Non-pigmented ciliary epithelial cell (primary cell): ENCODE measurements at places on chromosomes 11 and 22.

- no peak for DNase-seq
Measured at GRCh38 chr11:60984636-60985035, 13.2 kb downstream of the CD6 start.

GRCh38 chr11:64436000-64436399 lies 77.0 kb downstream of the RPS6KA4 start:
- no peak for DNase-seq

DNA sequence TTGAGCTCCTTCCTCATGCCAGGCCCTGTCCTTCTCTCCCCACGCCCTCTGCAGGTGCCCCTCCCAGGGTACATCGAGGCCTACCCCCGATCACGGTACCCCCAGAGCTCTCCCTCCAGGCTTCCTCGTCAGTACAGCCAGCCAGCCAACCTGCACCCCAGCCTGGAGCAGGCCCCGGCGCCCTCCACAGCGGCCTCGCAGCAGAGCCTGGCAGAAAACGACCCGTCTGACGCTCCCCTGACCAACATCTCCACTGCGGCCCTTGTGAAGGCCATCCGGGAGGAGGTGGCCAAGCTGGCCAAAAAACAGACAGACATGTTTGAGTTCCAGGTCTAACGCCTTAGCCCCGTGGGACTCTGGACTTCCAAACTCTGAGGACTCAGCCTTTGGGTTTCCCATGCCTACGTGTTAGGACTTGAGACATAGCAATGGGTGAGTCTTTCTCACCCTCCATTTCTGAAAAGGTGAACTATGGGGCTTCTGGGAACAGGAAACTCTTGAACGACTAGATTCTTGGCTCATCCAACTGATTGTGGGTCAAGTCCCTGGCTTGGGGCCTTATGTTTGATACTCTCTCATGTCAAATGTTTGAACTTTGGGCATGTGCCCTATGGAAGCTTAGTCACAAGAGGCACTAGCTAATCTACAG lies 32.7 kb downstream of the C11orf91 start:
- DNase-seq: no peak

GRCh38 chr11:78586452-78587046 lies 11.9 kb upstream of the NARS2 start:
- DNase-seq: no peak

DNA sequence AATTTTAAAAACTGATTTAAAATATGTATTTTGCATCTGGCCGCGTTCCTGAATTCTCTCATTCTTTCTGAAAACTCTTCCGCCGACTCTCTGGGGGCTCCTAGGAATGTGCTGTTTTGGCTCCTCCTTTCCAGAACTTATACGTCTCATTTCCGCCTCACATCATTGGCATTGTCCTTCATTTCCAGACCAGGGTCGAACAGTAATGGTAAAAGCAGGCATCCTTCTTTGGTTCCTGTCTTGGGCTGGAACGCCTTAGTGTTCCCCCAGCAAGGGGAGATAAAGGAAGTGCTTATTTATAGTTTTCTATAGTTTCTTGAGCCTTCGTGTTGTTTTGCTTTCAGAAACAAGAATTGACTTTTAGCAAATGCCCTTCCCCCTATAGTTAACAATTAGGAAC lies 10.9 kb upstream of the TNNT3 start:
- no peak for DNase-seq

DNA sequence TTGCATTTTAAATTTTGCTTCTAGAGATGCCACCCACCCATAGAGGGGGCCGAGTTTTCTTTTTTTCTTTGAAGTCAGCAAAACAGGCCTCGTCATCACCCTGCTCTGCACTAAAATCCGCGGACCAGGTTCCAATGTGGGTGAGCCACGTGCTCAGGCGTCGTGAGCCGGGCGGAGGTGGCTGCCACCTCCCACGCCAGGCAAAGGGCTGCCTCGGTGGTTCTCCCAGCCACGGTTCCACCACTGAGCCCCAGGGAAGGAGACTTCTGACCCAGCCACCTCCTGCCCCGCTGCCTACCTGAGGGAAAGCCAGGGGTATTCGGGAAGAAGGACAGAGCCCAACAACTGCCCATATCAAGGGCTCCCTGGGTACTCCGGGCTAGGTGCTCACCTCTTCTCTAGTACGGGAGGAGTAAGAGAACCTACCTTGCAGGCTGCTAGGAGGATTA lies 45.3 kb downstream of the MN1 start:
- DNase-seq: no peak

- DNase-seq: no peak
Measured at GRCh38 chr11:316891-317301, 3.1 kb downstream of the IFITM1 start.

DNA sequence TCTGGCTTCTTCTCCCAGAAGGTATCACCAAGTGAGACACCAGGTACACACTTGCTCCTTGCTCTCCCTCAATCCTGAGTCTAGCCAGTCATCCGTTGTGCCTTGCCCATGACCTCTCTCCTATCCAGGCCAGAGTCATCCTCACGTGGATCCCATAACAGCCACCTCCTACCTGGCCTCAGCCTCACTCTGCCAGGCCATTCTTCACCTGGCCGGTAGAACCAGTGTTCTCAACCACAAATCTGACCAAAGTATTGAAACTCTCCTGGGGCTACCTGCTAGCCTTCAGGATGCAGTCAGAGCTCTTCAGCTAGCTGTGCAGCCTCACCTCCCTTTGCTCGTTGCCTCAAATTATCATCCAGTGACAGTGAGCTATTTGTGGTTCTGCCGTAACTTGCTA lies 37.7 kb downstream of the CHRDL2 start:
- DNase-seq: no peak

- no peak for DNase-seq
Measured at GRCh38 chr11:130842001-130842400, 74.3 kb downstream of the SNX19 start.

DNA sequence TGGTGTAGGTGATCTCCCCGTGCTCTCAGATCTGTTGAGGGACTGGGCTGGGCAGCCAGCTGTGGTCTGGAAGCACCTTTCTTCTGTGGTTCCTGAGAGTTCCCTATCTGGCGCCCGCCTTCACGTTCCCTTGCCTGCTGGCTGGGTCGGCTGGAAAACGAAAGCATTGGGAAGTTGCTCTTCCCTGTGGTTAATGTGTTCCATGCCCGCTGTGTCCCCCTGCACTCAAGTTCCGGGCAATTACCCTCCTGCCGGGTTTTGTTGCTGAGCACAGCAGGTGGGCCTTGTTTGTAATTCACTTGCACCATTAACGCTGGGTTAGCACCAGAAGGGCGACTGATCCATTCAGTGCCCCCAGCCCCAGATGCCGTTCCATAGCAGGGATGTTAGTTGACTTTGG lies 134.1 kb downstream of the GRIK4 start:
- DNase-seq: no peak

DNA sequence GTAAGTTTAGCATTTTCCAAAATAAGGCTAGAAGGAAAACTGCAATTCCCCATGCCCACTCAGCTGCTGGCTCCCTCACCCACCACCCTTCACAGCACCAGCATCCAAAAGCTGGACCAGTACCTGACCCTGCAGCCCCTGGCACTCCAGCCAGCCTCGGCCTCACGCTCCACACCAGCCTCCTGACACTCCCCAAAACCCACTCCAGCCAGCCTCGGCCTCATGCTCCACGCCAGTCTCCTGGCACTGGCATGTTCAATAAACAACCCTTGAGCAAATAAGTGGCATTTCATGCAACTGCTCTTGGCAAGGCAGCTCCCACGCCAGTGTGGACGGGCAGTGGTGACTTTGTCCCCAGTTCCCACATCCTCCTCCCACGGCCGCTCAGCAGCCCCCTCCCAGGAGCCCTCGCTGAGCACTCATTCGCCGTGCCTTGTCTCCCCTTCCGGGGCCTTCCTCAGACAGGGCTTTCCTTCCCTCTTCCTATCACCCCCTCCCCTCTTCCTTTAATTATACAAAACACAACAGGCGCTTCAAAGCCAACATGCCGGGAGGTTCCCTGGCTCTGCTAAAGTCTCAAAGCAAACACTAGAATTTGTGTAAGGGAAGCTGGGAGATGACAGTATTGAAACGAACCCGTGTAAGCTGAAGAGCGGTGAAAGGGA lies 6.8 kb downstream of the TOLLIP start:
- DNase-seq: no peak

GRCh38 chr11:6431861-6432260 lies 8.9 kb downstream of the HPX start:
- DNase-seq: no peak

DNA sequence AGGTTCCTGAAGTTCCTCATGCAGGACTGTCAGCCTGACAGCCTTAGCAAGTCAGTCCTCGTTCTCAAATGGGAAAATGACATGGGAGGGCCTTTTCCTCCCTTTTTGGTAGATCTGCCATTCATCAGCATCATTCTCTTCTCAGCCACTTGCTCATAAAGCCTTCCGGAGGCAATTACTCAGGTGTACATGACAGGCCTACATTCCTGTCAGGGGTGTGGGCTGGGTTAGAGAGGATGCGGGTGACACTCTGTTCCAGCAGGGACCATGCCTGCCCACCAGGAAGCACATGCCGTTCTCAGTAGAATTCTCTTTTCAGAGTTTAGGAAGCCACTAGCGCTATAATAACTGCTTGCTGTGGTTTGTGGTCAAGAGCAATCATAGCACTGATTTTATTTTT lies 24.2 kb upstream of the ANKK1 start:
- DNase-seq: no peak

GRCh38 chr22:28074526-28074925 lies 155.5 kb upstream of the PITPNB start:
- no peak for DNase-seq

DNA sequence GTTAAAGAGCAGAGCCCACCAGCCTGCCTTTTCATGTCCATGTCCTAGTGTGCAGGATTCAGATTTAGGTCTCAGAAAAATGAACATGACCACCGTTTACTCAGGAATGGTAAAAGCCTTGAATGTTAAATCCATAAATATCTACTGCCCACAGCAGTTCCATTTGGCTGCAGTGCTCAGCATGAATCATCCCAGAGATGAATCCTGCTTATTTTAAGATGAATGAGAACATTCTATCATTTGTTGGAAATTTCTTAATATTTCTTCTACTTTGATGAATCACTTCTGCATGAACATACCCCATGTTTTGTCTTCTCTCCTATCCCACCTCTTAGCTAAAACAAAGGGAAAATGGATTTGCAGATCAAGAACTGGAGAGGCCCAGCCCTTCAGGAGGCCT lies 47.5 kb upstream of the AQP11 start:
- peak; percentile 41 for DNase-seq

GRCh38 chr11:11777897-11778296 lies 63.9 kb upstream of the USP47 start:
- DNase-seq: no peak

DNA sequence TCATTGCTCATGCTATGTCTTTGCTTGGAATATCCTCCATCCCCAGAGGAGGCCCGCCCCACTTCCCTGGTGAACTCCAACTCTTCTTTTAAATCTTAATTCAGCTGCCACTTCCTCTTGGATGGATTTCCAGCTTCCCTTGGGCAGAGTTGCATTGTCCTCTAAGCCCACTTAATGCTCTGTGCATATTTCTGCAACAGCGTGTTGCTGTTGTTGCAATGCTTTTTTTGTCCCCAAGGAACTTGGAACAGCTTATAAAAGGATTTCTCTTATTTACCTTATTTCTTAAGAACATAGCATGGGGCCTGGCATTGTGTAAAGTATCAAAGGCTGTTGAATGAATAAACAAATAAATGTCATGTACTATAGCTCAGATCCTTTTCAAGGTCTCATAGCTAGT lies 507.4 kb downstream of the METTL15 start:
- DNase-seq: no peak

- DNase-seq: no peak
Measured at GRCh38 chr11:106475181-106475580, 397.7 kb downstream of the AASDHPPT start.

- DNase-seq: no peak
Measured at GRCh38 chr11:93288767-93289166, 41.8 kb upstream of the DEUP1 start.

GRCh38 chr22:23509571-23510302 lies 70.4 kb downstream of the IGLL1 start:
- DNase-seq: no peak

DNA sequence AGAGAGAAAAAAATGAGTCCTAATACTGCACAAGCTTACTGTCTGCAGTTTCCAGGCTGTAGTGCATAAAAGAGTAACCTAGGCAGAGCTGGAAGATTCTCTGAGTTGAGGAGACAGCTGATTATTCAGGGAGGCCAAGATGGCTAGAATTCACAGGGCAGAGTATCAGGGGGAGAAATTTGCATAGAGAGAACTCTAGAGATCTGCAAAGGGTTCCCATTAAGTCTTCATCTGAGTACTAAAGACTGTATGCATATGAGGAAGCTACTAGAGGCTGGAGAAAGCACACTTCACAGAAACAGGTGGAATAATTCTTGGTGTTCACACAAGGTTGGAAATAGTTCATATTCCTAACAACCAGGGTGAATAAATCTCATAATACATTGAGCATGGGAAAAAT lies 66.6 kb upstream of the RRAS2 start:
- DNase-seq: no peak

GRCh38 chr11:58574881-58575280 lies 775 bp downstream of the LPXN start:
- DNase-seq: no peak

DNA sequence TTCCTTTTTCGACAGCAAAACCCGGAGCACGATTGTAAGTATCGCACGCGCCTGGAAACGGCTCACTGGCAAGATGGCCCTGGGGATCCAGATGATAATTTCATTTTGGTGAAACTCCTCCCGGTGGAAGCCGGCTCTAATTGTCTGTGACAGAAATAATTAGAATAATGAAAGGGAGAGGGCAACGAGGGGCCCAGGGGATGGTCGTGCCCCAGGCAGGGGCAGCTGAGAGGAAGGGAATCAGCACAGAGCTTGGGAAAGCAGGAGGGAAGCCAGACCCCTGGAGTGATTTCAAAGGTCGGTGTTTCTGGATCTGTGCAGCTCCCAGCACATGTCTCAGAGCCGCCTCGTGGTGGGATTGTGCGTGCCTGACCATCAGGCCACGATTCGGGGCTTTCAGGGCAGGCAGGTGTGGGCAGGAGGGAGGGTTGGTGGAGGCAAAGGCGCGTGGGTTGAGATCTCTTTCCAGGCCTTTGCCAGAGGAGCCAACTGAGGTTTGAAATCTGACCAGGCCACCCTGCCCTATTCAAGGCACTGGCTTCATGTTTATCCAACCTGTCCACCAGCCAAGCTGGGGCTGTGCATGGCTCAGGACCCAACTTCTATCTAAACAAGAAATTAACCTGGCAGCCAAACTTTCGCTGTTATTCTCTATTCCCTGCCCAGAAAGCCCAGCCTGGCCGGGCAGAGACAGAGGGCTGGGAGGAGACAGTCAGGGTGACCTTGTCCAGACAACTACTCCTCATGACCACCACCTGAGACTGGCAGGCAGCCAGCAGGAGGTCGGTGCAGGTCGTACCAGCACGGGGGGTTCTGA lies 27.8 kb downstream of the ANO1 start:
- no peak for DNase-seq

DNA sequence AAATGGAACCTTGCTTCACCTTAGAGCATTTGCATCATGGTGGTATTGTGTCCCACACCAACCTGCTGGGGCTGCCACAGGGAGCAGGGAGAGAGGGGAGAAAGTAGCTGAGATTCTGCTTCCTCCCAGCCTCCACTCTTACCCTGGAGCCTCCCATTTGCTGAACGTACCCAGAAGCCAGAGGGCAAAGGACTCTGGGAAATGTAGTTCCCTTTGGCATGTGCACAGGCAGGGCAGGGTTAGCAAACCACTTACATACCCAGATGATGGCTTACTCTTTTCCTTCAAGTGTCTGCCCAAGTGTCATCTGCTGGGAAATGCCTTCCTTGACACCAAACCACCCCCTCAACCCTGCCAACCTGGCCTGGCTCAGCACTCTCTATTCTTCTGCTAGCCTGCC lies 16.9 kb downstream of the SMIM38 start:
- no peak for DNase-seq
